HepG2 (cell line): ENCODE measurements at places on chromosomes 3 and 15.
A peak's percentile ranks its signal among the peaks of the same experiment; 100 is the strongest.

DNA sequence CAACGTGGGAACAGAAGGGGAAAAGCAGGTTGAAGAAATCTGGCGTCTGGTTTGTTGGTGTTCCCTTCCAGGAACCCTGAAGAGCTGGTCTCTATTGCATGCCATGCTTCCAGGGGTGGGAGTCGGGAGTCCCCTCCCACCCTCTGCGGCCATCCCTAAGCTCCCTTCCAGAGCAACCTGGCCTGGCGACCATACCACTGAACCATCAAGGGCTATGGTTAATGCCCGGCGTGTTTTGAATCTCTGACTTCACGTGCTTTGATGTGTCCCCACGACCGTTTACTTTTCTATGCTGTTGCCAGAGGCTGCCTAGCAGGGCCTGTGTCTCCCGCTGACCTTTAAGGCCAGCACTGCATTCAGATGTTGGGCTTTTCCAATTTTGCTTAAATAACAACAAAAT lies 696 bp upstream of the SNRK start:
- DNase-seq: no peak

GRCh38 chr3:43319794-43320193 lies 33.5 kb downstream of the SNRK start:
- DNase-seq: no peak

DNA sequence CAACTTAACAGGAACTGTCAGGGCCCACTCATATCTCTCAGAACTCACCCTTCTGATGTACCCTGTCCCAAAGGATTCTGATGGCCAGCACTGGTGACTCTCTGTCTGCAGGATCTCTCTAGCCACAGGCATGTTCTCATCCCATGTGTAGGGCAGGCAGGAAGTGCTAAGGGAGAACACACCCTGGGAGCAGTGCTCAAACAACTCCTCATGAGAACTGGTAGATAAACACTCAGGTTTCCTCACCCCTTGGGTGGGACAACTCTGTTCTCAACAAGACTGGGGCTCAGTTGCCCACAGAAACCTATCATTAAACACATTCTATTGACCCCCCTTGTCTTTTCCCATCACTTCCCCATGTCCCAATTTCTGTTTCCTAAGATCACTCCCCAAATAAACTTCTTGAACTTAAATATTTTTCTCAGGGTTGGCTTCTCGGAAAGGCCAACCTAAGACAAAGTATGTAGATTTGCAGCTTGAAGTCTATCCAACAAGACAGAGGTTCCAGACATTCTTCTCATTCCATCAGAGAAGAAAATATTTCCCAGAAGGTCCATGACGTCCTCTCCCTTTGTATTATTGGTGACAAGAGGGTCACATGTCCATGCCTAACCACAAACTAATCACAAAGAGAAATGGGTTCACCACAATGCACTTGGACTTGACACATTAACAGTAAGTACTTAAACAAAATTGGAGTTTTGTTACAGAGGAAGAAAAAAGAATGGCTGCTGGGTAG lies 276.6 kb upstream of the GADL1 start:
- DNase-seq: no peak

GRCh38 chr3:123489400-123490004 lies 40.6 kb upstream of the ADCY5 start:
- DNase-seq: peak; percentile 27

GRCh38 chr3:10772271-10773161 lies 43.5 kb upstream of the SLC6A11 start:
- peak; percentile 52 for DNase-seq

DNA sequence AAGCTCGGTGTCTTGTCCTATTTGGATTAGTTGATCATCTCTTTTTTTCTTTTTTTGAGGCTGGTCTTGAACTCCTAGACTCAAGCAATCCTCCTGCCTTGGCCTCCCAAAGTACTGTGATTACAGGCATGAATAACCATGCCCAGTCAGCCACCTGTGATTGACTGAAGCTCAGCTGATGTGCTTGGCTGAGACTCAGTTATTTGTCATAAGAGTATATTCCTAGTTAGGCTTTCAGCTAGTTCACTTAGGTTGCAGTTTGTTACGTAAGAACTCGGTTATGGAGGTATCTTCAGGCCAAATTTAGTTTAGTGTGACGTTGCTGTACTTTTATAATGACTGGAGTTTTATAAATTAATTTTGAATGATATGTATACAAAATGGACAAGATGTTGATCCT lies 365.0 kb downstream of the SV2B start:
- no peak for DNase-seq

- DNase-seq: no peak
These were observed 9.0 kb upstream of the CD47 start for GRCh38 chr3:108099679-108100428.

GRCh38 chr3:60192297-60193114 lies 1058.7 kb downstream of the FHIT start:
- DNase-seq: no peak

- no peak for DNase-seq
These were observed 201.3 kb upstream of the PRICKLE2 start for GRCh38 chr3:64426551-64426950.

GRCh38 chr3:108605028-108605427 lies 15.5 kb downstream of the DZIP3 start:
- DNase-seq: no peak

- no peak for DNase-seq
These were observed 315.0 kb downstream of the OXSM start for GRCh38 chr3:26104851-26105251.

- DNase-seq: peak; percentile 82
These were observed 43.8 kb downstream of the NCEH1 start for GRCh38 chr3:172666873-172667694.

GRCh38 chr3:69761896-69762767 lies 22.9 kb downstream of the MITF start:
- DNase-seq: no peak

- no peak for DNase-seq
These were observed 7.7 kb upstream of the RAB27A start for GRCh38 chr15:55297315-55297714.

DNA sequence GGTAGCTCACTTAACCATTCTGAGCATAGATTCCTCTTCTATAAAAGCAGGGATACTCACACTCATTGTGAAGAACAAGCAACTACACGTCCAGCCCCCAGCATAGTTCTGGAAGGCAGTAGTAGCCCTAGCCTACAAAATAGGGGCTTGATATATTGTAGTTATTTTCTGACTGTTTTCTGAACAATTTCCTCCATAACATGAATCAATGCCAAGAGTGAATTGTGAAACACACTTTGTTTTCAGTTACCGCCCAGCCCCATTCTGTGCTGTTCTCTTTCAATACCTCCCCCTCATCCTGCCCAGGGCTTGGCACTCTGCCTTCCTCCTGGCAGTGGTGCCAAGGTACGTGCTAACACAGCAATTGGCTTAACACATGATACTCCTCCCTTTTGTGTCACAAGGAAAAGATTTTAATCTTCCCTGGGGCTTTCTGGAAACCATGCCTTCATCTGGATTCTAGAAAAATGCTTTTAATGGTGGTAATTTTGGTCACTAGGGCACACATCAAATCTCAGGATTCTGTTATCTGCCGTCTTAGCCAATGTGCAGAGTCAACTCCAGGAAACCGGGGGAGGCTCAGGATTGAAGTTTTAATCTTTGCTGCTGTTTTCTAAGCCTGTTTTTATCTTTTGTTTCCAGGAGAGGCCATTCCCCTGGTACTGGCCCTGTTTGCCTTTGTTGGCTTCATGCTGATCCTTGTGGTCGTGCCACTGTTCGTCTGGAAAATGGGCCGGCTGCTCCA lies 37.2 kb downstream of the IL20RB start:
- DNase-seq: no peak

GRCh38 chr3:187920913-187921312 lies 175.6 kb upstream of the BCL6 start:
- DNase-seq: no peak

- no peak for DNase-seq
These were observed 40.2 kb upstream of the ADAMTSL3 start for GRCh38 chr15:83613714-83614113.

GRCh38 chr3:132416161-132416560 lies 1.1 kb upstream of the DNAJC13 start:
- no peak for DNase-seq

DNA sequence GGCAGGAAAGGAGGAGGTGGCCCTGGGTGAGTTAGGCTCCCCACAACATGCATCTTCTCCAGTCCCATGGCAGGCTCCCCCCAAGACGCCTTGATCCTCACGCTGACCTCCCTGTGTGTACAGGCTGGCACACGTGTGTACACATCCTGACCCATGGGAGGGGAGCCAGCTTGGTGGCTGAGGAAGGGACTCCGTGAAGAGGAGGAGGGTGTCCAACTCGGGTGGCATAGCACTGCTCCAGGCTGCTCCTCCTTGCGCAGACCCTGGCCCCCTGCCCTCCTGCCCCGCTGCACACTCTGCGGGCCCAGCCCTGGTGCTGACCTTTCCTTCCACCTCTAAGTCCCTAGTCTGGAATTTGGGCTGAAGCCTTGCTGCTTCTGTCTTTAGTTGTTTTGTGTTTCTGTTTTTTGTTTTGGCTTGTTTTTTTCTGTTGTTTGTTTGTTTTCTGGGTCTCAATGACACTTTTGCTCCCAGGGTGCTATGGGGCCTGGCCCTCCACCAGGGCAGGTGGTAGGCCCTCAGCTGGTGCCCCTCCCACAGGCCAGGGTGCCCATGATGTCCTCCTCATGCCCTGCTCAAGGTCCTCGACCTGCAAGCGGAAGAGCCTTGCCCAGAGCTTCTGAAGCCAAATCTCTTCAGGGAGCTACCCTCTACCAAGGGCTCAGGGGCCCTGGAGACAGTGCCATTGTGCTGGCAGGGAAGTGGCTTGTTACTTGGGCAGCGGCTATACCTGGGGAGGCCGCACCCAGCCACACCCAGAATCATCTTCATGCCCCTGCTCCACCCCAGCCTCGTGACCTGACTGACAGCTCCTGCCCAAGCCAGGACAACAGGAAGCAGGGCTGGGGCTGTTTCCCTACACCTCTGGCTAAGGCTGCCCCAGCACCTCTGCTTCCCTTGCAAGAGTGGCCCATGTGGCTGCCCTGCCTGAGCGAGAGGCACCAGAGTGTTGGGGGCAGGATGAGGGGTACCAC lies 5.1 kb downstream of the EPHB3 start:
- no peak for DNase-seq

DNA sequence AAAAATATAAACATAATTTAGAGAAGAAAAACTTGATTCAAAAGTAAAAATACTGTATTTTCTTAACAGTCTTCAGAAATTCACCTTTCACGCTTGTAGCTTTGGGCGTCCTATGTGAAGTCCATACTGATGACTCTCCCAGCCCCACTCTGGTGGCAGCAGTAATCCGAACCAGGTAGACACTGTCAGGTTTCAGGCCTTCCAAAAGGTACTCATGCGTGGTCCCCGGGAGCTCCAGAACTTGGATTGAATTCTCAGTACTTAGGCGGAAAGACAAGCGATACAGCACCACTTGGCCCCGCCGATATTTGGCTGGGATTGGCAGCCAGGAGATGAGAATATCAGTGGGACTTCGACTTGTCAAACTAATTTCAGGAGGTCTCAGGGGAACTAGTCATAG lies 69.7 kb downstream of the PRTG start:
- no peak for DNase-seq

DNA sequence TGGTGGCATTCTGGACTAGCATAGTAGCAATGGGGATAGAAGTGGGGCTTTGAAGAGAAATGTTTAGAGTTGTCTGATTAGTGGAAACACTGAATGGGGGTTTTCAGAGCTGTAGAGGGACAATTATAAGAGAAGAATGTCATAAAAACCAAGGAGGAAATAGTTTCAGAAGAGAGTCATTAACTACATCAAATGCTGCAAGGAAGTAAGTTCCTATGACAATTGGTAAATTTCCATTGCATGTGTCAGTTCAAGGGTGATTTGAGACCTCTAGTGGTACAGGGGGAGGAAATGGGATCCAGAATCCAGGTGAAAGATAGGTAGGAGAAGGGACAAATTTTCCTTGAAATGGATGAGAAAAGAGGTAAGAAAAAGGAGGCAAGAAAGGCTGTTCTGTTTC lies 68.3 kb upstream of the TBC1D5 start:
- DNase-seq: peak; percentile 15

DNA sequence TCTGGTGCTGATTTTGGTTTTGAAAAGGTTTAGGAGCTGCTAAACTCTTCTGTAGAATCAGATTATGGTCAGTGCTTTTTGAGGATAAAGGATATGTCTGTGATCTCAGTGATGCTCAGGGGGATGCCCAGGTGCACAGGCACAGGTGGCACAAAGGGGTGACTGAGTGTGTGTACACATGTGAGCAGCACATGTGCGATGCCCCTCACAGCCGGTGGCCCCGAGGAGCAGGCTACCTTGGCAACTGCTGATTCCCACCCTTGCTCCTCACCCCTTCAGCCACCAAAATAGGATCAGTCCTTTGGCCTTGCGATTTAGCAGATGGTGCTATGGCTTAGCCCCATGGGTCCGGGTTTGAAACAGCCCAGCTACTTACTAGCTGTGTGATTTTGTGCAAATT lies 51.1 kb downstream of the POMGNT2 start:
- no peak for DNase-seq

DNA sequence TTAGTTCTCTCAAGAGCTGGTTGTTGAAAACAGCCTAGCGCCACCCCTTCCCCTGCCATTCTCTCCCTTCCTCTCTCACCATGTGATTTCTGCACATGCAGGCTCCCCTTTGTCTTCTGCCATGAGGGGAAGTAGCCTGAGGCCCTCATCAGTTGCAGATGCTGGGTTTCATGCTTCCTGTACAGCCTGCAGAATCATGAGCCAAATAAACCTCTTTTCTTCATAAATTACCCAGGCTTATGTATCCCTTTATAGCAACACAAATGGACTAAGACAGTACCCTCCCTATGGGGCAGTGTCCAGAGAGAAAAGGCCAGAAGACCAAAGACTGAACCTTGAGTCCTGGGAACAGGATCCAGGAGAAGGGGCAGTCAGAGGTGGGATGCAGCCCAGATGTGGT lies 54.7 kb downstream of the CLEC3B start:
- DNase-seq: no peak

- DNase-seq: no peak
These were observed 921 bp downstream of the FBXL2 start for GRCh38 chr3:33278163-33278562.

GRCh38 chr3:39755100-39755499 lies 54.3 kb upstream of the MYRIP start:
- DNase-seq: no peak

DNA sequence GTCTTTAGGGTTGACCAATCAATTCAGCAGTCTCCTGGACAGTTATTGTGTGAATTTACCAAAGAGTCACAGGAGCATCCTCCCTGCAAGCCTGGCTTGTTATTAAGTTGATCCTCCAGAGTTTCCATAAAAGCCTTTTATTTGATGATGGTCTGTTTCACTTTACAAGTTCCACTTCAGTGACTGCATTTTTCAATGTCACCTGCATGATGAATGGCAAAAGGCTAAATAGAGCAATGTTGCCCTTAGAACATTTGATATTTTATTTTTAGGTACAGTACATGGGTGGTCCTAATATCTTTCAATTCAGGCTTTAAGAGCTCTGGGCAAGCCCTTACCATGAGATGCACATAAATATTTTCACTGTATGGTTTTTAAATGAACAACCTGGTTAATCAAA lies 22.6 kb downstream of the GUCA1C start:
- no peak for DNase-seq

GRCh38 chr3:127556565-127556964 lies 34.0 kb downstream of the TPRA1 start:
- no peak for DNase-seq
